ENCODE measurements at places on chromosomes 1 and 21.

GRCh38 chr1:114764689-114765088 is 6.9 kb upstream of the CSDE1 start:
- no peak for DNase-seq

GRCh38 chr1:177755851-177756560 is 213.9 kb downstream of the SEC16B start:
- DNase-seq, result no peak

DNA sequence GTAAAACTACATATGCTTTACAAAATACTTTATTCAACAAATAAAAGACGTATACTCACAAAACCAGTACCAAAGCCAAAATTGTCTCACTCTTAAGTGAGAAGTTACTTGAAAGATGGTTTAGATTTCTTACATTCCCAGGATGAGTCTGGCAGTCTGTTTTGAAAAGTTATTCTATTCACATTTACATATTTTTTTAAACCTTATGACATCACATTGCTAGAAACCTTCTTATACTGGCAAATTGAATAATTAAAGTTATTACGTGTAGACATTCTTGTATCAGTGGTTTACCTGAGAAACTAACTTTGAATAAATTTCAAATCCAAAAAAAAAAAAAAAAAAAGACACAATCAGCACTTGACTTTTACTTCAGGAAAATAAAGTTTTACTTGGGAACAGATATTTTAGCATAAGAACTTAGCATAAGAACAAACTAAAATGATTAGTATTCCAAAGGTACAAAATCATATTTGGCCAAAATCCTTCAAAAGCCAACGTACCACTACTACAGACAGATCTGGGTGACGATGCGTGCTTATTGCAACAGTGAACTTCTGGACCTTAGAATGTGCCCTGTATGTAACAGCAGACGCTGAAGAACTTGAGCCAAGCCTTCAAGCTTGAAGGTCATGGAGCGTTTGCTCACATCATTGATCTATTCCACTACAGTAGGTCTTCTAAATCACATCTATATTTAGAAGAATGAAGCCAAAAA is 2.5 kb downstream of the CDC42BPA start:
- DNase-seq, result no peak

DNA sequence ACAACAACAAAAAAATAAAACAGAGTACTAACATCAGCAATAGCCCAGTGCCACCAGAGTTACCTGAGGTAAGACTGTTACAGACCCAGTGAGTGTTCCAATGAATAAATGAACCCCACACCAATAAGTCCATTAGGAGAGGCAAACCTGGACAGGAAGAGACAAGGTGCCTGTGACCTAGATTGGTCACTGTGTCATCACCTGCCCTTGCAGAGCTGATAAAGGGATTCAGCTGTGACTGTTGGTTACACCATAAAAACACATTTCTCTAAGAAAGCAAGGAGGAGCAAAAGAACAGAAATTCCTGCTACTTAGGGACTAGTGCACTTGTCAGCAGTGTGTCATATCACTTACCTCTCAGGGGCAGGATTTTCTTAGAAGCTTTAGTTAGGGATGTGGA is 37.5 kb downstream of the CD2 start:
- DNase-seq, result no peak

- DNase-seq, result no peak
Measured at GRCh38 chr1:50667710-50668356, 244.6 kb upstream of the DMRTA2 start.

DNA sequence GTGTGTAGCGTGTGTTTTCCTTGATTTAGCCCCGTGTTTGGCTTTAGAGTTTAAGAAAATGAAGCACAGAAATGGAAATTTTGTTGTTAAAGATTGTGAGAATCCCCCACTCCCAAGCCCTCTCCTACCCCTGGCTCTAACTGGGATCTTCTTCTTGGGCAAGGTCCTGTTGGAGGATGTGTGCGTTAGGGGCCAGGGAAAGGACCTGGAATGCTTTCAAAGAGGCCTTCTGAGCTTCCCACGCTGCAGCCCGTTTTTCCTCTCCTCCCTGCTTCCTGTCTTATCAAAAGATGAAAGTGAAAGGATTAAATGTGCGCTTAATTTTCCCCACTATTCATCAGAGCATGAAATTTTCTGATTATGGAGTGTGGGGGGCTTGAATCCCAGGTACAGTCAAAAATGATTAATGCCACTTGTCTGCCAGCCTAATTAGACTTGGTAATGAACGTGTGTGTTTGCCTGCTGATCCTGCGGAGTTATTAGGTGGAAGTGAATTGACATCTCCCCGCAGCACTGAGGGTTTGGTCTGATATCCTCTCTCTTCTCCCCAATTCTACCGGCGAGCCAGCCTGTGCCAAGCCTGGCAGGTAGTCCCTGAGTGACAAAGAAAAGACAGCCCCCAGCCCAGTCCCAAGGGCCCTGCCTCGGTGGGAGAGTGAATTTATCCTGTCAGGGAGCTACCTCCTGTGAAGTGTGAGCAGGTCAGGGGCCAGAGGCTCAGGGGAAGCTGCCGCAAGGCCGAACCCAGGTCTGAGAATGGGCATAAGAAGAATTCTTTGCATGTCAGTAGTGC is 4.9 kb downstream of the RASSF5 start:
- DNase-seq, result no peak

DNA sequence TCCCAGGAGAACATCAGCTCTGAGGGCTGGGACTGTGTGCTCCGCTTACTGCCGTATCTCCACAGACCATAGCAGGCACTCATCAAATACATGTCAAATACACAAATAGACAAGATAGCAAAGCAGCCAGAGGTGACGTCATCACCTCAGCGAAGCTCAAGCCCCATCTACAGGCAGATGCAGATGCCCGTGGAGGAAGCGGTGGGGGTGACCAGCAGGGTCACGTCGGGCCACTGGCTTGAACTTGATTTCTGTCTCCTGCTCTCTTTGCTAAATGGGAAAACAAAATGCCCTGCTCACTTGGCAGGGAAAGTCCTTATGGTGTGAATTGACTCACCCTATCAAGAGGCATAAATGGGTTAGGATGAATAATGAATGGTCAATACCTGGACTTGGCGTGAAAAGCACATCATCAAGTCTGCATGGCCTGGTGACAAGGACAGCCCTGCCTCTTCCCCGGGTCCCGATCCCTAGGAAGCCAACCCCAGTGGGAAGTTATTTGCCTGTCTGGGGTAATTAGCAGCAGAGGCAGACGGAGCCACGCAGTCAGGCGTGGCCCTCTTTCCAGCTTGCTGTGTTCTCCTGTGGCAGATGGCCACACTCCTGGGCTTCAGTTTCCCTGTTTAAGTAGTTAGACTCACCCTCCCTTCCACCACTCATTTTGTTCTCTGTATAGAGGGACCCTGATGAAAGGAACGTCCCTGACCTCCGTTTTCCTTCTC is 536.0 kb downstream of the NPHP4 start:
- no peak for DNase-seq

GRCh38 chr1:6316240-6317097 is 55.6 kb upstream of the GPR153 start:
- no peak for DNase-seq

DNA sequence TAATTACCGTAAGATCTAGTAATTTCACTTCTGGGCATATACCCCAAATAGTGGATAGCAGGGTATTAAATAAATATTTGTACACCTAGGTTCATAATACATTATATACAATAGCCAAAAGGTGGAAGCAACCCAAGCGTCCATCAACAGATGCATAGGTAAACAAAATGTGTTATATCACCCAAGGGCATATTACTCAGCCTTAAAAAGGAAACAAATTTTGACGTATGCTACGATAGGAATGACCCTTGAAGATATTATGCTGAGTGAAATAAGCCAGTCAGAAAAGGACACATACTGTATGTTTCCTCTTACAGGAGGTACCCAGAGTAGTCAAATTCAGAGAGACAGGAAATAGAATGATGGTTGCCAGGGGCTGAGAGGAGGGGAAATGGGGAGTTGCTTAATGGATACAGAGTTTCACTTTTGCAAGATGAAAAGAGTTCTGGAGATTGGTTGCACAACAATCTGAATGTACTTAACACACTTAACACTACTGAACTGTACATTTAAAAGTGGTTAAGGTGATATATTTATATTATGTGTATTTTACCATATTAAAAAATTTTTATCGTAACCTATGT is 36.6 kb upstream of the KCTD3 start:
- DNase-seq, result peak; percentile 4

- DNase-seq, result no peak
Measured at GRCh38 chr1:116712510-116712909, 41.7 kb upstream of the CD2 start.

GRCh38 chr1:66245691-66246090 is 288.3 kb upstream of the SGIP1 start:
- no peak for DNase-seq

DNA sequence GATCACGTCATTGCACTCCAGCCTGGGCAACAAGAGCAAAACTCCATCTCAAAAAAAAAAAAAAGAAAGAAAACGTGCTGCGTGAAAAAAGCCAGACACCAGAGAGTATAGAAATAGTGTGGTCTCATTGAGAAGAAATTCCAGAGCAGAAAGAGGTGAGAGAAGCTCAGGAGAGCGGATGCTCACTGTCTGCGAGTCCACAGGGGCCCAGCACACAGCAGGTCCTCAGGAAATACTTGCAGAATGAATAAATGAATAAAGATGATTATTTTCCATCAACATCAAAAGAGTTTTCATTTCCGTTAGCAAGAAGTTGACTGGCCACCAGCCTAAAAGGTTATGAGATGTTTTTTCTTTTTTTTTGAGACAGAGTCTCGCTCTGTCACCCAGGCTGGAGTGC is 14.4 kb downstream of the CASP9 start:
- no peak for DNase-seq

DNA sequence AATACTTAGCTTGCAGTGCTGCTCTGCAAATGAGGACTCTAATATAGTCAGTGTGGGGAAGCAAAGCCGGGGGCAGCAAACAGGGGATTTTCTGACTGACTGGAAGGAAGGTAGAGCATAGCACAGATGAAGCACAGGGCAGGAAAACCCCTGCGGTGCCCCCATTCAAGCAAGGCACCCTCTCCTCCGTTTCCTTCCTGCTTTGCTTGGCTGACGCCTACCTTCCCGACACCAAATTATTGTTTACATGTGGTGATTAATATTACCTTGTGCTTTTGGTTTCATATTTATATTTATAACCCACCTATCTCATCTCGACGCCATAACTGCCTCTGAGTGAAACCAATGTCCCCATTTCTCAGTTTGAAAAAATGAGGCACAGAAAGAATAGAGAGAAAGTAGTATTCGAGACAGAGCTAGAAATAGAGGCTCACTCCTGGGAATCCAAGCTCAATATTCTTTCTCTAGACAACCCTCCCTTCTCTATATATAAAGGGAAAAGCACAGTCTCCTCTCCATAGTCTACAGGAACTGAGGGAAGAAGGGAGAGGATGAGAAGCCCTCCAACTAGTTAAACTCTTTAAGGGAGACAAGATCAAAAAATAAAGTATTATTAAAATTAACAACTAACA is 41.3 kb downstream of the PIK3C2B start:
- DNase-seq, result no peak

- no peak for DNase-seq
Measured at GRCh38 chr1:191290441-191290840, 812.8 kb upstream of the BRINP3 start.

DNA sequence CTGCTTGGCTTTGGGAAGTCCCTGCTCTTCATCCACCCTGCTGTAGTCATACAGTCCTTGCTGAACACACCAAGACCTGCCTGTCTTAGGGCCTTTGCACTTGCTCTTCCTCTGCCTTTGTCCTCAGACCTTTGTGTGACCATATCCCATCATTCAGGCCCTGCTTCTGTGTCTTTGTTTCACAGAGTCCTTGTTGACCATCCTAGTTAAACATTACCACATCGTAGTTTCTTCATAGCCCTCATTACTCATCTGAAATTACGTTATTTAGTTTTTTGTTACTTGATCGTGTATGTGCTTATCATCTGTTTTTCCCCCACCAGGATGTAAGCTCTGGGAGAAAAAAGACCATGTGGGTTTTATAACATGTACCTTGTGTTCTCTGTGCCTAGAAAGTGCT is 18.3 kb upstream of the SPRR5 start:
- DNase-seq, result no peak

GRCh38 chr1:6554031-6554906 is at the start of gene NOL9:
Gene NOL9, minus strand, starts transcription at chr1:6554513. Its CDS starts 11 bp downstream, at chr1:6554502.
- DNase-seq, result peak; percentile 97

DNA sequence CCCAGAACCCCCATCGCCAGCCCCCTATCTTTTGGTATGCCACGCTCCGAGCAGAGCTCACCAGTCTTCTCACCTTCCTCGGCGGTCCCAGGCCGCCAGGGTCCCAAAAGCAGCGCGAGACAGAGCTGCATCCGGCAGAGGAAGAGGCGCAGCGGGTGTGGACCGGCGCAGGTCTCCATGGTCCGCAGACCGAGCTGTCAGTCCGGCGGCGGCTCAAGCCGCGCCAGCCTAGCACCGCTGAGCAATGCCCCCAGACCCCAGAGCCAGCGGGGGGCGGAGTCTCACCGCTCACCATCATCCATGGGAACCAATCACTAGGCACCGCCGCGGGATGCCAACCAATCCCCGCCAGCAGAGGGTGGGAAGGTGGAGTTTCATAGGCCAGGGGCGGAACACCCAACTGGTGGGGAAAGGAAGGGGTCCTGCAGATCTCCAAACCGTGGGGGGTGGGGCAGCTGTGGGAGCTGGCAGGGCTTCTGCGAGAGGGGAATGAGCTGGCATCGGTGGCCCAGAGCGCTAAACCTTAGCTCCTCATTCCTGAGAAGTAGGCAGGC is at the start of gene EPHA10:
Gene EPHA10, minus strand, starts transcription at position 233 of the 554 bp plus-strand sequence. Its CDS starts 54 bp downstream, at position 179.
- no peak for DNase-seq

- DNase-seq, result peak; percentile 81
Measured at GRCh38 chr1:203271018-203271743, 34.1 kb upstream of the BTG2 start.

GRCh38 chr1:5393603-5394002 is 598.6 kb downstream of the NPHP4 start:
- no peak for DNase-seq

GRCh38 chr1:159171254-159171687 is at the start of gene CADM3:
Gene CADM3, plus strand, starts transcription at chr1:159171615. Its CDS starts 151 bp downstream, at chr1:159171766.
- DNase-seq, result no peak

GRCh38 chr21:41965461-41966013 is 11.7 kb upstream of the C2CD2 start:
- DNase-seq, result no peak

DNA sequence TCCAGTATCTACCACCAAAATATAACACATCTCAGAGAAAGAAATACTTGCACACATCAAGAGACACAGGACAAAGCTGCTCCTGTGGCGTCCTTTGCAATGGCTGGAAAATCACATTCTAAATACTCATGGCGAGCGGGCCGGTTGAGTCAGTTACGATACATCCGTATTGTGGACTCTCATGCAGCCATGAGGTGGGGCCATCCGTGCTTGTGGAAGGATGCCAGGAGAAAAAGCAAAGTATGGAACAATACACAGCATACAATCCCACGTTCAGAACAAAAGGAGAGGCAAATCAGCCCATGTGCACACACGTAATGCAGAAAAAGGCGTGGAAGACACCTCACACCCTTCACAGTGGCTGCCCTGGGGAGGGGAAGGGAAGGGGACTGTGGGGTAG is 13.1 kb downstream of the ATP13A2 start:
- no peak for DNase-seq

GRCh38 chr1:54549181-54549924 is 1.3 kb downstream of the ACOT11 start:
- no peak for DNase-seq

DNA sequence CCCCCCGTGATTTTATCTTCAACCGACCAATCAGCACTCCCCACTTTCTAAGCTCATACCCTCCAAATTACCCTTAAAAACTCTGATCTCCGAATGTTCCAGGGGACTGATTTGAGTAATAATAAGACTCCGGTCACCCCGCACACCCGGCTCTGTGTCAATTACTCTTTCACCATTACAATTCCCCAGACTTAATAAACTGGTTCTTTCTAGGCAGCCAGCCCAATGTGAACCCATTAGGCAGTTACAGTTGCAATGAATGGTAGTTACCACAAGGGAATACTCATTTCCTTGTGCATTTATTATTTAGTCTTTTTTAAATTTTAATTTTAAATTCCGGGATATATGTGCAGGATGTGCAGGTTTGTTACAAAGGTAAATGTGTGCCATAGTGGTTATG is 177.9 kb downstream of the HFM1 start:
- no peak for DNase-seq

Data from inflammatory macrophage treated with lipopolysaccharide for 1 hour (primary cell).